ENCODE measurements at places on chromosomes 7 and 10.
A peak's percentile ranks its signal among the peaks of the same experiment; 100 is the strongest.

- no peak for DNase-seq
Measured at GRCh38 chr10:72167118-72167517, 48.7 kb upstream of the ANAPC16 start.

DNA sequence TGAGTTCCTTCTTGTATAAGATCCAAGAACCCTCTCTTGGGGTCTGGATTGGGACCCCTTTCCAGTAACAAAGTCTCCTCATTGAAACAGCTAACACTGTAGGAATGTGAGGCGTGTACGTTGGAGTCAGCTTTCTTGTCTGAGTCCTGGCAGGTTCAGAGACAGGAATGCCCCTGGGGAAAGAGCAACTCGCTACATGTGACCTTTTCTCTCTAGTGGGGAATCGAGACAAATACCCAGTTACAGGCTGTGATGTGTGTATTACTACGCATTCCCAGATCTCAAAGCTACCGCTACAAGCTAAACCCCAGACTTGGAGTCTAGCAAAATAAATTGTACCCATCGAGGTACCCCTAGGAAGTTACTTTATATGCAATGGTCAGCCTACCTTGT lies 85.6 kb upstream of the FRMD4A start:
- DNase-seq: no peak

DNA sequence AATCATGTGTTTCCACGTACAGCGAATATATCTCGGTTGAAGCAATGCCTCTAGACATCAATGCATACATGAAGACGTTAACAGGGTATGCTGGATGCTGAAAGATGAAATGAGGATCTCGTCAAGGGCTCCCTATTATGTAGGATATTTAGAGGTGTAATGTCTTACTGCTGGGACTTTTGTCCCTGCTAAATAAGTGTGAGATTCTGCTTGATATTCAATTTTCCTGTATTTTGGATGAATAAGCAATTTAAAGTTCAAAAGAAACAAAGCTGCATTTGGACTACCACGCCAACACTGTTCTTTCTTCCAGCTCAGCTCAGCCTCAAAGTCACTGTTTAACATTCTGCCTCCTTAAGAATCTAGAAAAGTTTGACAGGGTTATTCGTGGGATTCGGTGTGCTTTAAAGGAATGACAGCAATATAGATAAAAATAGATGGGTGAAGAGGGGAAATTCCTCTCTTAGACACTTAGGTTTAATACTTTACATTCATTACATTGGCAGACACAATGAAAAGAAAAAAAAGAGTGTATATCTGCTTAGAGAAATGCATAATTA lies 110.1 kb upstream of the RHEB start:
- no peak for DNase-seq

GRCh38 chr7:120054376-120055100 lies 218.4 kb upstream of the KCND2 start:
- DNase-seq: no peak

- peak; percentile 57 for DNase-seq
Measured at GRCh38 chr7:141073173-141073640, 657 bp upstream of the TMEM178B start.

- DNase-seq: no peak
Measured at GRCh38 chr10:3141351-3142005, 31.1 kb downstream of the PITRM1 start.

GRCh38 chr7:127066974-127067373 lies 185.8 kb downstream of the GRM8 start:
- no peak for DNase-seq

- DNase-seq: no peak
Measured at GRCh38 chr10:26357203-26357602, 80.9 kb upstream of the APBB1IP start.

GRCh38 chr7:45593121-45593541 lies 19.0 kb downstream of the ADCY1 start:
- peak; percentile 38 for DNase-seq

DNA sequence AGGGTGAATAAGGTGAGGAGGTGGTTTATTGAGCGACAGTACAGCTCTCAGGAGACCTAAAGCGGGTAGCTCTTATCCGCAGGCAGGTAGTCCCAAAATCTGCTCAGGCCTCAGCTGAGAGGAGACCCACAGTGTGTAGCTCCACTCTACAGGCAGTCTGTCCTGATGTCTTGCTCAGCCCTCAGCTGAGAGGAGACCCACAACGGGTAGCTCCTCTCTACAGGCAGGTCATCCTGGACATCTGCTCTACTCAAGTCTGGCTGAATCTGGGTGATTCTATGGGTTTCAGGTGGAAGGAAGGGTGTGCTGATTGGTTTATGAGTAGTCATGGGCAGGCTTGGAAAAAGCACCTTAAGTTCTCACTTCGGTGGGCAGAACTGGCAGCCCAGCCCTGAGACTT lies 55.6 kb upstream of the ABCB5 start:
- DNase-seq: no peak

Data from RWPE2 (cell line).